ENCODE measurements at places on chromosomes 7 and 10.

DNA sequence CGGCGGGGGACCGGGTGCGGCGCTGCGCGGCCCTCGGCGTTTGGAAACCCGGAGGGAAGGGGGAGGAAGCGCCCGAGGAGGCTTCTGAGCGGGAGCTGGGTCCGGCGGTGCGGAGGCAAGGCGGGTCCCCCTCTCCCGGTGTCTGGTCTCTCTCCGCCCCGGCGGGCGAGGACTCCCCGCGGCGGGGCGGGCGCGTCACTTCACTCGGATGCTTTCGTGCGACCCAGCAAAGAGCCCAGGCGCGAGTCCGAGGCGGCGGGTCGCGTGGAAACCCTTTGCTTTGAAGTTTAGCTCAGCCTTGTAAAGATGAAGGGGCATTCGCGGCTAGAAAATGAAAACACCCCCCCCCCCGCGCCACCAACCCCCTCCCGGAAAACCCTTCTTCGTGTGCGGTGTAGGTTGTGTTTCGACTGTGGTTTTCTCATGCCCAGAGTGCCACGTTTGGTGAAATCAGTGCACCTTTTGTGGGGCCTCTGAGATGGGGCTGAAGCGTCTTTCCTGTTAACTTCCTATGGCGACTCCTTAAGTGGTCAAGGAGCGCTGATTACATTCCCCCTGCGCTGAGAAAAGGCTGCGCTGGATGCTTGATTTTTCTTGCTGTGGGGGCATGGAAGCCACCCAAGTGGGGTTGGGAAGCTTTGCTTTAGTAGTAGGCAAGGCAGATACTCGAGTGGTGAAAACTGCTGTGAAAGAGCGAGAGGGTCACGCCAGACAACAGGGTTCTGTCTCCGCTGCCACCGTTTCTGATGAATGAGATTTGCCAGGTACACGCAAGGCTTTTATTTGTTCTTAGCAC is 876 bp downstream of the GNAI1 start:
- DNase-seq, result peak; percentile 37

GRCh38 chr10:12067336-12067735 is 1.4 kb upstream of the DHTKD1 start:
- peak; percentile 90 for DNase-seq

- DNase-seq, result peak; percentile 52
Measured at GRCh38 chr7:64849250-64849923, 53.7 kb upstream of the ZNF273 start.

DNA sequence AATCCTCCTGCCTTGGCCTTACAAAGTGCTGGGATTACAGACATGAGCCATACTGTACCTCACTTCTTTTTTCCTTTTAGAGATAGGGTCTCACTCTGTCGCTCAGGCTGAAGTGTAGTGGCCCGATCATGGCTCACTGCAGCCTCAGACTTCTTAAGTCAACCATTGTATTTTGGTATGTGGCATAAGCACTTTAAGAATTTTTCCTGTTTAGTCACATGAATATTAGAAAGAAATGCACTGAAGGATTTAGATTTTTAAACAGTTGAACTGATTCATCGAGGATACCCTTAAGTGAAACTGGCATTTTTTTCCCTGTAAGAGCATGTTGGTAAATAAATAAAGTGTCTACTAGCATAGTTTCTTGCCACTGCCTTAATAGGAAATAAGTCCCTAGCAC is 319.3 kb upstream of the CACNA2D1 start:
- peak; percentile 18 for DNase-seq

DNA sequence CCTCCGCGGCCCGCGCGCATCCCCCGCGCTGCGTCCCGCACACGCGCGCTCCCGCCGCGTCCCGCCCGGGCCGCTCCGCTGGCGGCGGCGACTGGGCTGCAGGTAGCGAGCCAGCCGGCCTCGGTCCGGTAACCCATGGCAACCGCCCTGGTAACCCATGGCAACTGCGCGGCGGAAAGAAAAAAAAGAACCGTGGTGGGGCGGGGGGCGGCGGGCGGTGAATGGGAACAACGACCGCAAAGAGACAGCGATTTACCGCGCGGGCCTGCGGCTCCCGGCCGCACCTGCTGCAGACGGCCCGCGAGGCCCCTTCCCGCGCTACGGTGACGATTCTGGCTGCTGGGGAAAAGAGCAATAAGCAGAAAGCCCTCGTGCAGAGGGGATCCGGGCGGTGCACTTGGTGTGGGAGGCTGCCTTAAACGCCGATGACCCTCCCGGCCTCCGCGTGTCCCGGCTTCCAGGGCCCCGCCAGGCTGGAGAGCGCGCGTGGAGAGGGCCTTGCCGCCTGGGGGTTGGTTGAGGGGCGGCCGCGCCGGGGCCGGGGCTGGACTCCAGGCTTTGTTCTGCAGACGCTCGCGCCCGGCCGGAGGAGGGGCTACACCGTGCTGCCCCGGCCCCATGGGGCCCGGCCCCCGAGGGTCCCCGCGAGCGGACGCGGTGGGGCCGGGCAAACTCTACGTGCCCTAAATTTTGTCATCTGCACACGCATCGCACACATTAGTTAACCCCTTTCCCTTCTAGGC is 84.7 kb downstream of the SNX10 start:
- DNase-seq, result no peak

DNA sequence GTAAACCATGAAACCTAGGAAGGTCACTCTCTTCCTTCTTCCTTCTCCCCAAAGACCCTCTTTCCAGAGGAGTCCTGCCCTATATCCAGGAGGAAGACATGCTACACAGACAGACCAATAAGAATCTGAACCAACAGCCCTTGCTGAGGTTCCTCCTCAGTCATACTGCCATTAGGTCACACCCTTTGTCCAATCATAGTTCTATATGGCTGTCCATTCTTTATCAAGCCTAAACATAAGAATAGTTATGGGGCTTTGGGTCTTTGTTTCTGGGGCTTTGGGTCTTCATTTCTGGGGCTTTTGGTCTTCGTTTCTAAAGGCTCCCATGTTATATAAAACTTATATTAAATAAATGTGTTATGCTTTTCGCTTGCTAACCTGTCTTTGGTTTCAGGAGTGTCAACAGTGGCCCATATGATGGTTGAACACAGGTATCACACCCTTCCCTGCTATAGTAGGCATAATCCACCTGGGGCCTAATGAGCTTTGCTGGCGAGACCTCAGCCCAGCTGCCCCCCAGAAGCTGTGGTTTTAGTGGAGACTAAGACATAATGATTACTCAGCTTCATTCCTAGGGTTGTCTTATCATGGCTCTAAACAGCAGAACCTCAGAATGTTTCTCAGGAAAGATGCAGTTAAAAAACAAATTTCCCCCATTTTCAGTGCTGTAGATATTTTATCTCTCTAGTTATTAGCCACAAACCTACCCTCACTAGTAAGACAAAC is 91.6 kb downstream of the ELMO1 start:
- no peak for DNase-seq

DNA sequence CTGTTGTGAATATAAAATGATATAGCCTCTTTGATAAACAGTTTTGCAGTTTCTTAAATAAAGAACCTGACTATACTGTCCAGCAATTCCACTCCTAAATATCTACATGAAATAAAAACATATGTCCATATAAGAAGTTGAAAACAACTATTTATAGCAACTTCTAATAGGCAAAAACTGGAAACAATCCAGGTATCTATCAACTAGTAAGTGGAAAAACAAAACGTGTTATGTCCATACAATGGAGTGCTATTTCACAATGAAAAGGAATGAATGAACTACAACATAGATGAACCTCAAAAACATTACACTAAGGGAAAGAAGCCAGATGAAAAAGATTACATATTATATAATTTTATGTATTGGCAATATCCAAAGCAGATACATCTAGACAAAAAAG is 268.9 kb downstream of the CSTF2T start:
- no peak for DNase-seq

GRCh38 chr7:45033261-45033930 is 33.4 kb downstream of the CCM2 start:
- peak; percentile 49 for DNase-seq

- DNase-seq, result no peak
Measured at GRCh38 chr10:85542936-85543730, 823.5 kb downstream of the GRID1 start.

GRCh38 chr10:128612631-128613030 is 486.4 kb upstream of the MKI67 start:
- no peak for DNase-seq

GRCh38 chr10:52106899-52107298 is 207.2 kb upstream of the DKK1 start:
- peak; percentile 4 for DNase-seq

DNA sequence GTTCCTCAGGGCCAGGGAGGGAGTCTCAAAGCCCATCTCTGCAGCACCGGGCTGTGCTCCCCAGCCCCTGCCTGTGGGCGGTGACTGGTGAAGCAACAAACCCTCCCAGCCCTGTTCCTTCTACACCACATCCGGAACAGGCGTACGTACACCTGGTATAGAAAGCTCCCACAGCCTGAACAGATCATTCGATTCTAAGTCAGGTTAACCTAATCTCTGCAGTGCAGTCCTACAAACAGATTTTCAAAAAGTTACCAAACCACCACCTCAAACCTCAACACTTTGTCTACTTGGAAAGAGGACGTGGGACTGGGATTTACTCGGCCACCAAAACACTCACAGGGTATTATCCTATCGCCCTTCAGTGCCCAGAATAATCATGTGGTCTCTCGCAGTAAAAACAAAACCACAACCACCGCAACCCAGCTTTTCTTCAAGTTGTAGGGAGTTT is 238.4 kb downstream of the DIP2C start:
- DNase-seq, result no peak

- no peak for DNase-seq
Measured at GRCh38 chr7:128839751-128840177, 9.6 kb downstream of the FLNC start.

DNA sequence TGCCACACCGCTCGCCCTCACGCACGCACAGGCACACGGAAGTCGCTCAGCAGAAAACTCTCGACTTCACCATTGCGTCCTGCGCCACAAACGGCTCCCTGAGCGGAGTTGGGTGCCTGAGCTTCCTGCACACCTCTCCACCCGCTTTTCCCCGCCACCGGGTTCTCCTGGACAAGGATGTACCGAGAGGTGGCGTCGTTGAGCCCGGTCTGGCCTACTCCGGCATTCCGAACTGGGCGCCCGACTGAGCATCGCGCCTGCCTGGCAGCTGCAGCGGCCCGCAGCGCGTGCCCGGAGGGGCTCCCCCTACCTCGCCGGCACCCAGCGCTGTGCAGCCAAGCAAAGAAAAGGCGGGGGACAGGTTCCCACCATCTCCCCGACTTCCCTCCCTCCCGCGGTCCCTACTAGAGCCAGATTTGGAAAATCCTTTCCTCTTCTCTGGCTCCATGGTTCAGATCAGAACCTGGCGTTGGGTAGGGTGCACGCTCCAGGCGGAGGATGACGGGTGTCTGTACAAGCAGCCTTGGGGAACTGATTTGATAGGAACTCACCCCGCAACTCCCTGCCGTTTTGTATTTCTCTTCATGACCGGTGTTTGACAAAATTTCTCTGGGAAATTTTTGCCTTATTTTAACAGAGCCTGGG is 1.7 kb downstream of the SORCS3 start:
- DNase-seq, result peak; percentile 15

DNA sequence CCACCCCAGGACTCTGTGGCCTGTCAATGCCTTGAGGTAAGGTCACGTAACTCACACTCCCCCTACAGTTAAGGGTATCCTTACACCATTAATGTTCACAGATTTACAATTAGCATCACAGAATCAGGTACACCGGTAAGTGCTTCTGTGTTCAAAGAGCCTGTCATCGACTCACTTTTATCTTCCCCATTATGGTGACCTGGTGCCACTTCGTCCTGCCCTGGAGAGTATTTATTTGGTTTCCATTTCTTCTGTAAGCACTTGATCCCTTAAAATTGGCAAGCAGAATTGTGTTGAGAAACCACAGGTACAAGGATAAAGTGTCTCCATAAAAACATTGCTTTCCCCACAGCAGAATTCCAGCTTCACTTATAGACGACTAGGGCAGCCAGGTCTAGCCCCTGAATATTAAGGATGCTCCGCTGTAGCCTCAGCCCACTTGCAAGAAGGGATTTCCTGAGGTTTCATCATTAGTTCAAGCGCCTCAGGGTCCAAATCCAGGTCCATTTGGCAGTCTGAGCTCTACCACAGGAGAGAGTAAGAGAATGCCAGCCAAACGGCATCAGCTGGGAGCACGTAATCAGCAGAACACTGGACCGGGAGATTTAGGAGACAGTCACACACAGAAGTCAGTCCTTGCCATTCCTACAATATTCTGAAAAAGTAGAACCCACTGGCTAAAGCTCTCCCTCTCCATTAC is 10.1 kb downstream of the ATXN7L1 start:
- no peak for DNase-seq

DNA sequence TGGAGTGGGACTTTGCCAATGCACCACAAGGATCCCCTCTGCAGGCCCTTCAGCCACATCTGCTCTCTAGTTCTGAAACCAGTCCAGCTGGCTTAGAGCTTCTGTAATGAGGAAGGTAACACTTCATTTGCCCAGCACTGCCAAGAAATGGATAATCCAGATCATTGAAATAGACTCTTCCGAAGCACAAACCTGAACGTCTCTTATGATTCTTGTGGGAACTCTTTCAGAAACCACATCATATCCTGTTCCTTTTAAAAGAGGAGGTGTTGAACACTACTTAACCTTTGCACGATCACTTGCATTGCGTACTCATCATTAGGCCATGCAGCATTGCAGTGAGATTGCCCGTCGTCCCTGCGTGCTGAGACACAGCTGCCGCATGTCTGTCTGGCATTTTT is 25.8 kb upstream of the PLPP4 start:
- DNase-seq, result no peak

DNA sequence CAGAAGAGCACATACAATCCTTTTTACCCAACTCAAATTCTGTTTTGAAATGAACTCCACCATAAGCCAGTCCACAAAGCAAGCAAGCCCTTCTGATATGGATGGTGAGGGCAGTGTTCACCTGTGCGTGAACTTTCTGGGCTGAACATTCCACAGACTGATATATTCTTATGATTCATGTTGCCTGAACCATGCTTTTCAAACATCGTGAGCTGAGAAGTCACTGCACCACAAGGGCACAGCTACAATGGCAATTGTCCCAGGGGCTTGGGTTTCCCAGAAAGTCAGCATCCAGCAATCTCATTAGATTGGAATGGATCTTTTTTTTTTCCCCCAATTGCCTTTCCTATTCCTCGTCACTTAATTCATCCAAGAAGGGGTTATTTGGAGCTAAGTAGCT is 86.9 kb upstream of the ZNF438 start:
- peak; percentile 73 for DNase-seq

DNA sequence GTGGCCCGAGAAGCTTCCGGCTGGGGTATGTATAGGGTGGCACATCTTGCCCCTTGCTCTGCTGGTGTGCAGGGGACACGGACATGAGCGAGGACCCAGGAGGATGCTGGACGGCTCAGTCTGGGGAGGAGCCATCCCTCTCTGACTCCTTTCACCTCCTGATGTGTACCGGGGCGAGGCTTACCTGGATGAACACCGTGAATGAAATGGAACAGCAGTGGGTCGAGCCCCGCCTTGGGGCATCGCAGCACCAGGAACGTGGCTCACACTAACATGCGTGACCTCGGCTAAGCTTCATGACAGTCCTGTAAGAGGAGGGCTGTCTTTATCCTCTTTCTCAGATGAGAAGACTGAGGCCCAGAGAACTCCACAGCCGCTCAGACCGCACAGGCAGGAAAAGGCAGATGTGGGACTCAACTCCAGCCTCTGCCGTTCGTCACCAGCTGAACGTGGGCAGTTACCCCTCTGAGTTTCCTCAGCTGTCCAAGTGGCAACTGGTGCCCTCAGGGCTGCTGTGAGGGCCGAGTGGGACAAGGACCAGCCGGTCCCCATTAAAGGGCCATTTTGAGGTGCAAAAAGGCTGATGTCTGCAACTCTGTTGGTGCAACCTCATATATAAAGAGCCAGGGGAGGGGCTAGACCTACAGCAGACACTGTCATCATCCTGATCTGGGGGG is 54.5 kb downstream of the INSIG1 start:
- no peak for DNase-seq
